ENCODE measurements at places on chromosomes 2 and 18. TPM values are rescaled to one million over a fixed set of nuclear protein-coding genes. Genes with fewer than 3 reads are reported as not detected.

DNA sequence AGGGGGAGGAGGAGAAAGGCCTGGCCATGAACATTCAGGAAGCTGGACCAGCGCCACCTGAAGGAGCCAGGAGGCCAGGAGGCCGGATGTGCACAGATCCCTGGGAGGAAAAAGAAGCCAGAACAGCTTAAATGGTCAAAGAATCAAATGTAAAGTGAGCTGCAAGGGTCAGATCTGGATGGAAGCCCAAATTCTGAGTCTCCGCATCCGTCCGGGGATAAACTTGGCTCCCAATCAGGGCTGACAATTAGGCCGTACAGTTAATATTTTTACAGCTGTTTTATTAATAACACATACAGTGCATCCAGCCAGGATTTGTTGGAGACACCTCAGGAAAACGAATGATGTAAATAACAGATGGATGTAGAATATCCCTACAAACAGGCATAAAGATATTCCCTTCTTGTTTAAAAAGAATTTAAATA lies 495.1 kb upstream of the TCF4 start:
- DNase-seq = no peak

DNA sequence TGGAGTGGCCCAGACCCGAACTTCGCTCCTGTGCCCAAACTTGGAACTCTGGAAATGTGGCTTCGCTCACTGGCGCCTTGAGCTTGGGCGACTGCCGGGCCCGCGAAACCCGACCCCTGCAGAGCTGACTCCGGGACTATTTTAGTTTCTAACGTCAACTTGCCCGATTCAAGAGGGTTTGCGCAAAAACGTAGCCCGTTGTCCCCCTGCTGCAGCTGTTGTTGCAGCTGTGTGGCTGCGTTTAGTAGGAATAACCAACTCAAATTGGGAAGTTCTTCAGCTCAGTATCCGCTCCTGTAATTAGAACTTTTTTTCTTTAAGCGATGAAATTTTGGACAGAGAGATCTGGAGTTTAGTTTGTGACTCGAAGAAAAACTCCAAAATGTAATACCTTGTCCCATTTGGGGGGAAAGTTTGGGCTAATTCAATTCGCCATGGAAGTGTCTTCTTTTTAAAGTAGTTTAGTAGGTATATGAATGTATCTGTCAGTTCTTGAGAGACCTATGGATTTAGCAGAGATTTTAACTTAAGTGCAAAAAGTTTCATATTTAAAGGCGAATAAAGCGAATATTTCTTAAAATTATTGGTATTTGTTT lies 559 bp downstream of the MYL12A start:
- DNase-seq = peak; percentile 40

The SPC25 gene
- total RNA-seq = 27.3 TPM

The LIMS3 gene
- total RNA-seq = 0.17 TPM

The DPYSL5 gene
- not detected for total RNA-seq
